ENCODE measurements at places on chromosomes 3 and 15. TPM values are rescaled to one million over a fixed set of nuclear protein-coding genes. Genes with fewer than 3 reads are reported as not detected.

Gene LMCD1
- 72.9 TPM for total RNA-seq

DNA sequence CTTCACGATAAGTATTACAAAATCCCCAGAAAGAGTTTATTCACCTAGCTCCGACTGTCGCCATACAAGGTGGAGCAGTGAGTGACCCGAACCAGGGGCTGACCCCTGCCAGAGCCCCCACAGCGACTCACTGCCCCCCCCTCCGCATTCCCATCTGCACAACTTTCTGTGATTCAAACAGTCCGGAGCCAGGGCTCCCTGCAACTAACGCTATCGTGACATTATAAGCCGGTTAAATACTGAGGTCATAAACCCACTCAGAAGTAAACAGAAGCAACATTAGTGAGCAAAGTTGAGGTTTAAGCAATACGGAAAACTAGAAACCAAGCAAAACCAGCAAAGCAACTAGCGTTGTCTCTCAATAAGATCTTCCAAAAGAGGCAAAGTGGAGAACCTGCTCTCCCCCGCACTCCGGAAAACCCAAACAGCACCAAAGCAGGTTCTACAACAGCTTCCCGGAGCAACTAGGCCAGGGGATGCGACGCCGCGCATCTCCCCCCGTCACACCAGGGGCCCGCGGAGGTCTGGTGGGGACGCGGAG, 642 bp downstream of the SCAP start:
- DNase-seq, result no peak

DNA sequence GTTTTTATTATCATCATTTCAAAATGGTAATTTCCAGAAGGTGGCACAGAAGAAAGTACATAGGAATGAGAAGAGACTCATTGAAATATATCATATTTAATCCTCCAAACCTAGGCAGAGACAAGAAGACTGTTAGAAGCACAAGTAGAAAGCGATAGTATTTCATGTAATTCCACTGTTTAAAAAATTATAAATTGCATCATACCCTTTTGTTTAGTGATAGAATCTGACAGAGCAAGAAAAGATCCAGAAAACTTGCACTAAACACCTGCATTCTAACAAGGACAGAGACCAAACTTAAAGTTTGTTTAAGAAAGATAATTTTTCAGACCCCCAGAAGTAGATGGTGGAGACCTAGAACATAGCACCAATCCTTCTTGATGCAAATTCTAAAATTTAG, 56.9 kb upstream of the CD96 start:
- DNase-seq, result no peak

DNA sequence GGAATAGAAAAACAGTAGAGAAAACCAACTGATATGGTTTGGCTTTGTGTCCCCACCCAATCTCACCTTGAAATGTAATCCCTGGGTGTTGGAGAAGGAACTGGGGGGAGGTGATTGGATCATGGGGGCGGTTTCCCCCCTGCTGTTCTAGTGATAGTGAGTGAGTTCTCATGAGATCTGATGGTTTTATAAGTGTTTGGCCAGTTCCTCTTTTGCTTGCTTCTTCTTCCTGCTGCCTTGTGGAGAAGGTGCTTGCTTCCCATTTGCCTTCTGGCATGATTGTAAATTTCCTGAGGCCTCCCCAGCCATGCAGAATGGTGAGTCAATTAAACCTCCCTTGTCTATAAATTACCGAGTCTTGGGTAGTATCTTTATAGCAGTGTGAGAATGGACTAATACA, 48.4 kb downstream of the EOMES start:
- DNase-seq, result no peak

GRCh38 chr3:156847752-156848448, 21.7 kb downstream of the LEKR1 start:
- DNase-seq, result no peak

Gene GPR171
- total RNA-seq, result not detected

- DNase-seq, result no peak
Observed at GRCh38 chr3:55675478-55675877, 188.4 kb upstream of the WNT5A start.

GRCh38 chr15:72229076-72229946, 1.7 kb downstream of the PKM start:
- DNase-seq, result peak; percentile 25

- no peak for DNase-seq
Observed at GRCh38 chr15:60376677-60377095, 21.1 kb downstream of the ANXA2 start.

Gene PLD1
- total RNA-seq, result 59.5 TPM

- no peak for DNase-seq
Observed at GRCh38 chr15:45179221-45179985, 8.4 kb downstream of the SHF start.

- peak; percentile 39 for DNase-seq
Observed at GRCh38 chr15:24848050-24848449, 106.7 kb upstream of the SNRPN start.

Gene SPINK8
- total RNA-seq, result not detected

Gene DNAH1
- total RNA-seq, result 2.2 TPM

DNA sequence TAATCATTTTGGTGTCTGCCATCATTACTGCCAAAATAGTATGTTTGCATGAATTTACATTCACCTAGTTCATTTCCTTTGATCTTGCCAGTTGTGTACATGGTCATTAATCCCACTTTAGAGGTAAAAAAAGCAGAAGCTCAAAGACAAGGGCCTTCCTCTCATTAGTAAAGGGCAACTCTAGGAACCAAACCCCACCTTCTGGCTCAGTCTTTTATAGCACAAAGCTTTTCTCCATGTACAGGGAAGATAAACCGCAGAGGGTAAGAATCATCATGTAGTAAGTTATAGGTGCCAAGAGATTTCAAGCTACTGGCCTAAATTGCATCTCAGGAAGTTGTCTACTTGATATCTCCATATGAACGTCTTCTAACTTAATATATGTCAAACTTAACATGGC, 19.3 kb upstream of the SPG21 start:
- DNase-seq, result no peak

Gene B3GNT5
- 2.1 TPM for total RNA-seq

- no peak for DNase-seq
Observed at GRCh38 chr3:133901083-133901482, 5.4 kb upstream of the RAB6B start.

GRCh38 chr3:56970461-56970879, 90.0 kb upstream of the SPATA12 start:
- DNase-seq, result no peak

DNA sequence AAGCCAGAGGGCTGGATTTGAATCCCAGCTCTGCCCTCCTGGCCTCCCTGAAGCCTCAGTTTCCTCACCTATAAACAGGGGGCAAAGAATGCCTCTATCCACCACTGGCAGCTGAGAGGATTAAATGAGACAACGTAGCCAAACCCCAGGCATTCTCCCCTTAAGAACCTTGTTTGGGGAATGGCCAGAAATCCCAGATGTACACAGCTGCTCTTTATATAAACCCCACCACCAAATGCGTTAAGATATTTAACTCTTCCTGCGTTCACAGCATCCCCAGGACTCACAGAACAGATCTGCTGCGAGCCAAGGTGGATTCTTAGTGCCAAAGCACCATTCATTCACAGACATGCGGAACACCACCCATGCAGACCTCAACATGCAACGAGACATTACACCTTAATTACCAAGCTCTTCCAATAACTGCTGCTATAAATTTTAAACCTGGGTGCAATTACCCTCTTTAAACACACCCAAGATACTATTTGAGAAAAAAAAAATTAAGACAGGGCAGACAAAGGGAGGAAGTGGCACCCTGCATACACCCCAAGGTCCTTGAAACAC, 5.2 kb downstream of the TLE3 start:
- no peak for DNase-seq

DNA sequence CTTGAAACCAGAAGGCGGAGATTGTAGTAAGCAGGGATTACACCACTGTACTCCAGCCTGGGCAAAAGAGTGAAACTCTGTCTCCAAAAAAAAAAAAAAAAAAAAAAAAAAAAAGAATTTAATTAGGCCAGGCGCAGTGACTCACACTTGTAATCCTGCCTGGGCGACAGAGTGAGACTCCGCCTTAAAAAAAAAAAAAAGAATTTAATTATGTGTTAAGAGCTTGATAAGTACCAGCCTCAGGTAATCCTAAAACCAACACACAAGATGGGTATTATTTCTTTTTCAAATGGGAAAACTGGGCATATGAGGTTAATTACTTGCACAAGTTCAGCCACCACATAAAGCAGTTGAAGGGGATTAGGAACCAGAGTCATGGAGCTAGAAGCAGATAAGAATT, 49.0 kb downstream of the PBRM1 start:
- DNase-seq, result no peak

- DNase-seq, result no peak
Observed at GRCh38 chr15:79773128-79773527, 123.7 kb downstream of the MTHFS start.

Gene USP4
- 37.3 TPM for total RNA-seq

DNA sequence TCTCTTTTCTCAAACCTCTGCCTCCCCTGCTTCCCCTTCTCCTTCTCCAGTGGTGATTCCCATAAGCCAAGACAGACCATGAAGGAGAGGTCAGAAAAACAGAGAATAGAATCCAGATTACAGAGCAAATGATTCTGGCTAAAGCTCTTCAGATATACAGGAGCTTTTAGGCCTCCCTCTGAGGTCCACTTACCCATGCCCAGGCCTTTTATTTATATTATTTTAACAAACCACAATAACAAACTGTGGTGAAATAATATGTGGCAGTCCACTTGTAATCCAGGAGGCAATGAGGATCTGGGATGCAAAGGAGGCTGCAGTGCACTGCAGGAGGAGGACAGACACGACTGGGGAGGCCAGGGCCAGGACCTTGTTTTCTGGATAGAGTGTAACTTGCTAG, 104.1 kb downstream of the STAC start:
- DNase-seq, result no peak

DNA sequence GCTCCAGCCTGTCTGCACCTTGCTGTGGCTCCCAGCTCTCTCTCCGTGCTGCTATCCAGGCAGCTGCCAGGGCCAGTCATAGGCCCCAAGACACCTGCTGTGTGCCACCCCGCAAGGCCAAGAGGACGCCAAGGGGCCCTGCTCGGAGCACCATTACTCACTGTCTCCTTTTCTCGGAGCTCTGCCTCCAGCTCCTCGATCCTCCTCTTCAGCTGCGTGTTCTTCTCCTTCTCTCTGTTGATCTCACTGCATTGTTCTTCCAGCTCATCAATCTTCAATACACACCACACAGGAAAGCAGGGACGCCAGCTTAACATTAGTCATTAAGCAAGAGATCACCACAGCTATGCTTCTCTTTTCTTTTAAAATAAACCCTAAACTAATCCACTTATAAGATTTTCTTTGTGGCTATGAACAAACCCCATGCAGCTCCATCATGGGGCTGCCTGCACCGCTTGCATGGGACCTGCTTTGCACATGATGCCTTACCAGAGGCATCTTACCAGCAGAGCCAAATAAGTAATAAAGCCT, 42.6 kb downstream of the WHAMM start:
- DNase-seq, result no peak

Gene RTP1
- total RNA-seq, result not detected

Data from left ventricle myocardium inferior (tissue), 1 donor.